Stimulated activated CD4-positive, alpha-beta T cell treated with anti-CD3 and anti-CD28 coated beads, TNF-alpha, amount 100 ng/mL, for 1 hour (primary cell): ENCODE measurements at places on chromosomes 7 and 10.
A peak's percentile ranks its signal among the peaks of the same experiment; 100 is the strongest.

DNA sequence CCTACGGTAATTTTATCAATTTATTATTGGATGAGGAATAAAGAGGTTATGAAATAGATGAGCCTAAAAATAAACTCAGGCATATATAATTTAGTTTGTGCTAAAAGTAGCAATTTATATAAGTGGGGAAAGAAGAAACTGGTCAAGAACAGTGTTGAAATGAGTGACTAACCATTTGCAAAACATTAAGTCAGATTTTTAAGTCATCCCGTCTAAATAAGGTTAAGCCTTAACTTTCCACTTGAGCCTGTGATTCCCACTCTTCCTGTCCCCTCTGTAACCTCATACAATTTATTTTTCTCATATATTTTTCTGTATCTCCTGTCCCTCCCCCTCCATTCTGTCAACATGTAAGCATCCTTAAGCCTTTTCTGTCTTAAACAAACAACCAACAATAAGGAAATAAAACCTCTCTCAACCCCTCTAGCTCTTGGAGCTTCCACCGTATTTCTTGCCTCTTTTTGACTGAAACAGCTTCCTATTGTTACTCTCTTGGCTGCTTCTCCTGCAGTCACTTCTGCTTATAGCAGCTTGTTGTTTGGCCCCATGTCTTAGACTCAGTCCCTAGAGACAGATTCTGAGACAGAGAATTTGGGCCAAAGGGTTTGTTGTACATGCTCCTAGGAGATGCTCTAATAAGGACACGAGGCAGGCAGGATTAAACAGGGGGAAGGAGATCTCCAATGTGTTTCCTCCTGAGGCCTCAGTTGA is 109.7 kb downstream of the GNAI1 start:
- DNase-seq, result no peak

- no peak for DNase-seq
These were observed 100.1 kb downstream of the RAB11FIP2 start for GRCh38 chr10:117946525-117947070.

GRCh38 chr7:100132697-100133151 is 6.0 kb downstream of the MBLAC1 start:
- DNase-seq, result peak; percentile 27

DNA sequence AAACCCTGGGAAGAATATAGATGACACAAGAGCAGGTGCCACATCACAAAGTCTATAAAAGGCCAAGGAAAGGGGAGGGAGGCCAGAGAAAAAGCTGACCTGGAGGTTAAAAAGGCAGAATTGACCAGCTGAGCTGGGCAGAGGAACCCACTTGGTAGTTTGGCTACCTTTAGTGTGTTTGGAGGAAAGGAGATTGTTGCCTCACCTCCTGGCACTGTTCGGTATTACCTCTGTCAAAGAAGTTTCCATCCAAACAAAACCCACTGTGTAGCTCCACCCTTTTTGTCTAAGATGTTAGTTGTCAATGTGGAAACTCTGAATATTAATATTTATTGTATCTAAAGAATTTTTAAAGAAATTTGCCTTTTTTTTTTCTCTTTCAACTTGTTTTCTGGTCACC is 23.4 kb downstream of the ENTPD7 start:
- DNase-seq, result no peak

DNA sequence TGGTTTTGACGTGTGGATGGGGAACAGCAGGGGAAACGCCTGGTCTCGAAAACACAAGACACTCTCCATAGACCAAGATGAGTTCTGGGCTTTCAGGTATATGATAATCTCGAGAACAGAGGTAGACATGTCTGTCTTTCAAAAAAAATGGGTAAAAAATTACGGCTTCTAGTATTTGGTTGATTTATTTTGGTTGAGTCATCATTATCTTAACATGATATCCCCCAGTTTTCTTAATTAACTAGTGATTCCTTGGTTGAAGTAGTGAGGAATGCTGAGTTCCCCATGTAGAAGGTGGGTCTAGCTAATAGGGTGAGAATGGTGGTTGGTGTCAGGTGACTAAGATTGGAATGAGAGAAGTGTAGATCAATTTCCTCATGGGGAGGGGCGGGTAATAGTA is 10.7 kb downstream of the LIPM start:
- DNase-seq, result no peak
